ENCODE measurements at places on chromosomes 7 and 10. TPM values are rescaled to one million over a fixed set of nuclear protein-coding genes. Genes with fewer than 3 reads are reported as not detected.

GRCh38 chr7:138407792-138408191, 52.3 kb upstream of the TRIM24 start:
- no peak for DNase-seq

The CADPS2 gene
- 47.6 TPM for polyA plus RNA-seq

GRCh38 chr7:8831376-8831775, 398.0 kb downstream of the NXPH1 start:
- DNase-seq, result no peak

The CDNF gene
- polyA plus RNA-seq, result 2.6 TPM

The HOGA1 gene
- 53.1 TPM for polyA plus RNA-seq

DNA sequence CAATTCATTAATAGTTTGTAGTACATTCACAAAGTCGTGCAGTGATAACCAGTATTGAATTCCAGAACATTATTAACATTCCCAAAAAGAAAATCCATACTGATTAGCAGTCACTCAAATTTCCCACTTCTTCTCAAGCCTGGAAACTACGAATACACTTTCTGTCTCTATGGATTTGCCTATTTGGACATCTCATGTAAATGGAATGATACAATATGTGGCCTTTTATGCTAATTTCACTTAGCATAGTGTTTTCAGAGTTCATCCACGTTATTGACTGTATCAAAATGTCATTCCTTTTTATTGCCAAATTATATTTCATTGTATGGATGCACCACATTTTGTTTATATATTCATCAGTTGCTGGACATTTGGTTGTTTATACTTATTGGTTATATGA, 78.8 kb downstream of the STK31 start:
- DNase-seq, result no peak

DNA sequence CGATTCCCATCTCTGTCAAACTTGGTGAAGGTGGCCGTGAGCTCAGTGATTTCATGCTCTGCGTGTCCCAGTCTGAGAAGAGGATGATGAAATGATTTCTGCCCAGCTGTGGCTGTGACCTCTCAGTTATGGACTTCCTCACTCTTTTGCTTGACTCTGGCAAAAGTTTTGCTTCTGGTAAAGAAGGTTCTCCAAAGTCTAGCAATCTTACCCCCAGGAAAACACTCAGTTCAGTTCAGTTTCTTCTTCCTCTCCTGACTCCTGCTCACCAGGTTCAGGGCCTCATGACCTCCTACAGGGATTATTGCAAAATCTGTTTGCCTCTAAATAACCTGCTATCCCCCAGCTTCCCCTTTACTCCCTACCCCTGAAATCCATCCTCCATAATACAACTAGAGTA, 4.9 kb upstream of the BLOC1S2 start:
- DNase-seq, result no peak

The PPP1R9A gene
- polyA plus RNA-seq, result 30.1 TPM
